Fibroblast of upper back skin (primary cell): ENCODE measurements at places on chromosomes 6 and 20.

DNA sequence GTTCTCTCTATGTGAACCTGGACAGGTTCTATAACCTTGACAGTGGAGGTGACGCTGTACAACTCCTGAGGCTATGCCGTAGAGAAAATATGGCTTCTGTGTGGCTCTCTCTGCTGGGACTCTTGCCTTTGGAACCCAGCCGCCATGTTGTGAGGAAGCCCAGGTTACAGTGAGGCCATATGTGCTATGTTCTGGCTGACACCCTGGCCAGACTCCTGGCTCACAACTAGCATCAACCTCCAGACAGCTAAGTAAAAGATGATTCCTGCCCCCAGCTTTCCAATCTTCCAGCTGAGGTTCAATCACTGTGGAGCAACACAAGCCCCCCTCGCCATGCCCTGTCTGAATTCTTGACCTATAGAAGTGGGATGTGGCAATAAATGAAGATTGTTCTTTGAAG is 57.0 kb downstream of the PPP1R3G start:
- DNase-seq = no peak

- DNase-seq = no peak
Measured at GRCh38 chr20:12860619-12861247, 148.0 kb upstream of the SPTLC3 start.

DNA sequence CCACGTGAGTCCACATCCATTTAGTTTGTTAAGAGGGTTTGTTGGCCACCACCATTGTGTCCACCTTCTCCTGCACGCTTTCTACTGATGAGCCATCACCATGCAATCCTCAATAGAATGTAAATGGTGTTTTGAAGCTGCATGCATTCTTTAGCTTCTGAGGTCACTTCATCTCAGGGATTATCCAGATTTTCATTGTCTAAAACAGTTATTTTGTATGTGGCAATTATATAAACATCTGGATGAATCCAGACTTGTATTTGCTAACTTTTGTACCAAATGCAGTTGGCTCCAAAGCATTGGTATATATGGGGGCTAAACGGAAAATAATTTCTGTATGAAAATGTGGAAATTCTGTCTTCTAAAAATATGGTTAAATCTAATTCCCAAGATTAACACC is 231.2 kb upstream of the ARID1B start:
- DNase-seq = no peak

- DNase-seq = no peak
Measured at GRCh38 chr6:123931928-123932327, 128.3 kb downstream of the NKAIN2 start.

- no peak for DNase-seq
Measured at GRCh38 chr20:1741309-1742048, 83.9 kb upstream of the SIRPG start.

DNA sequence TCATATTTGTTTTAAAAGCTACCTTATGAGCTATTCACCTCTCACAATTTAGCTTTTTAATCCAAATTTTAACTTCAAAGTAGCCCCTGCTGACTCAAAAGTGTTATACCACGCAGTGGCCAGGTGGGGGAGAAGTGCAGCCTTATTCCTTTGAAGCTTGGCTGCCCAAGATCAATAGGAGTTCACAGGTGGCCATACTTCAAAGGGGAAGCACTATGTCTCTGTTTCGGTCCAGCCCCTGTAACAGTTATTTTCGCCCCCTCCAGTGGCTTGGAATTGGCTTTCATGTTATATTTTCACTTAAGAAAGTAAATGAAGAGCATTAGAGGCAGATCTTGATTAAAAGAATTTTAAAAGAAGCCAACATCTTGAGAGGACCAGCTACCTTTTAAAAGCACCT is 608.4 kb downstream of the EPHA7 start:
- peak; percentile 22 for DNase-seq

DNA sequence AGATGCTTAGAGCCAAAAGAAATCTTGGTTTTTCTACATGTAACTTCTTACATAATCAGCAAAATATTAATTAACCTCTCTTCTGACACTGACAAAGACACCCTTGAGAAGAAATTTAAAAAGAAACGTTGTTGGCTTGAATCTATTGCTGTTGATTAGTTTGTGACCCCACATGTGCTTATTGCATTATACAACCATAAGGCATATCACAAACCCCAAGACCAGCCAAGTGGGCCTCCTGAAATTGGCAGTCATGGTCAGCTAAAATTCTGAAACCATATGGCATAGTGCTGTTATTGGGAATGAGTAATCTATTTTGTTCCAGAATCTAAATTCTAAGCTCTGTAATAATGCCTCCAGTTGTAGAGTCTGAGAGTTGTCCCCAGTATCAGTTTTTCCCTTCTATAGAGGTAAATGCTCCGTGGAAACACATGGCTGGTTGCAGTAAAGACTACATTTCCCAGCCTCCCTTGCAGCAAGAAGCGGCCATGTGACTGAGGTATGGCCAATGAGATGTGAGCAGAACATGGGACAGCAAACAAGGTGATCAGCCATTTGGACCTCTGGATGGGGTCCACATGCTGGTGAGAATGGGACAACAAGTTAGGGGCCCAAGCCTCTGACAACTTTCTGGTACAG is 42.3 kb upstream of the PTPN1 start:
- DNase-seq = peak; percentile 31

GRCh38 chr20:10590950-10591671 is 82.7 kb downstream of the JAG1 start:
- no peak for DNase-seq

DNA sequence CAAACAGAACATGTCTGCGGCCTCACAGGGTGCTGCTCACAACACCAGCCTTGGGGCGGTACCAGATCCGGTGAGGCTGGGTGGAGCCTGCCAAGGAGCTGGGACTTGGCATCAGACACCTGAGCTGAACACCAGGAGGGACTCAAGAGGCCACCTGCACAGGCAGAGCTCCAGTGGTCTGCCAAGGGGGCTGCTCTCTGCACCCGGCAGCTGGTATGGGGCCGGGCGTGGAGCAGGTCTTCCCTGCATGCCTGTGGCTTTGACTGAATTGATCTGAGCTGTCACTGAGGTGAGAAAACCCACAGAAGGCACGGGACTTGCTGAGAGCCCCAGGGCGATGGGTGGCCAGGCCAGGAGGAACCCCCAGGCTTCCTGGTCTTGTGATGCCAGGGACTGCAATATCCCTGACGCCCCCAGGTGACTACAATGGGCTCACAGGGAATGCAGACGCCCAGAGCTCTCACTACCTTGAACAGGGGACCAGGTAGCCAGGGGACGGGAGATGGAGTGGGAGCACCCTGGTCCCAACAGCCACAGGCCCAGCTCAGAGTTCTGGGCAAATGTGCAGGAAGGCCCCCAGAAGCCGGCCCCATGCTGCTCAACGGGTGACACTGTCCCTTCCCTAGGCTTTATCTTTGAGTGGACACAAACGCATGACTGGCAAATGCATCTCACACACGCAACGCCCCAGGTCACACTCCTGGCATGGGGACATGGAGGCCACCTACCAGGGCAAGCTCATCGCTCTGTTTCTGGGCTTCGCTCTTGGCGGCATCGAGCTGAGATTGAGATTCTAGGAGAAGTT is 48.2 kb downstream of the DSTN start:
- DNase-seq = no peak

DNA sequence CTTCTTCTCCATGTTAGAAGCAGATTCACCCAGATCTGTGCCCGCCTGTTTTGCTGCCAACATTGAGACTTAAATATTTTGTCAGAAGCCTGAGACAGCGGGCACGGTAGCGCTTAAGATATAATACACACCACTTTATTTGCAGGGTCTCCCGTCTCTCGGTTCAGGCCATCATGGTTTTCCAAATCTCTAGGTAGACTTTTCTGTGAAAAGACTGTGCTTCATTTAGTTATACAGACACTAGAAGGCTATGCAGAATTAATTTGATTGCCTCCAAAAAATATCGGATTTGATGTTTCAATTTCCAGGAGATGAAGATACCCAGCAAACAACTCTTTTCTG is 598 bp downstream of the TBP start:
- DNase-seq = no peak

GRCh38 chr6:111985202-111985731 is 68.6 kb upstream of the CCN6 start:
- DNase-seq = peak; percentile 93

GRCh38 chr6:7296602-7297001 is 16.4 kb downstream of the SSR1 start:
- no peak for DNase-seq

DNA sequence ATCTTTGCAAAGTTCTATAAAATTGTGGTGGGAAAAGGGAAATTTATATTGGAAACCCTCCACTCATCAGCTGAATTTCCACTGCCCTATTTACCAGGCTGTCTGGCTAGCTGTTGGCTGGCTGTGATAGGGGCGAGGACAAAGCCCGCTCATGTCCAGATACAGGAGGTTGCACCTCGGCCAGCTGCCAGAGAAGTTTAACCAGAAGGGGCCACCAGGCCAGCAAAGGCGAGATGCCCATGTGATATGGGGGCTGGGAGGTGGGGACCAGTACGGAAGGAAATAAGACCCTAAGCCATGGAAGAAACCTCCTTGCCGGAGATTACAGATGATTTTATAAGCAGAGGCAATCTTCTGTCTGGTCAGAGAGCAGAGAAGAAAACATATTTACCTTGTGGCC is 143.8 kb downstream of the FNDC1 start:
- no peak for DNase-seq

DNA sequence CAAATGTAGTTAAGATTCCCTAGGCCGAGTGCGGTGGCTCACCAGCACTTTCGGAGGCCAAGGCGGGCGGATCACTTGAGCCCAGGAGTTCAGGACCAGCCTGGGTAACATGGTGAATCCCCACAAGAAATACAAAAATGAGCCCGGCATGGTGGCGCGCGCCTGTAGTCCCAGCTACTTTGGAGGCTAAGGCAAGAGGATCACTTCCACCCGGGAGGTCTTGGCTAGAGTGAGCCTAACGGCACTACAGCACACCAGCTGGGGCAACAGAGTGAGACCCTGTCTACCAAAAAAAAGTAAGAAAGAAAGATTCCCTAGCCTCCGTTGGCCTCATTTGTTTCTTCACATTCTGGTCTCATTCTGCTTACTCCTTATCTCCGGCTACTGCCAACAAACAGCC is 1.2 kb downstream of the ESF1 start:
- no peak for DNase-seq

- DNase-seq = no peak
Measured at GRCh38 chr6:21420146-21420878, 173.2 kb upstream of the SOX4 start.

GRCh38 chr6:149340200-149340599 is 22.7 kb downstream of the TAB2 start:
- DNase-seq = no peak

DNA sequence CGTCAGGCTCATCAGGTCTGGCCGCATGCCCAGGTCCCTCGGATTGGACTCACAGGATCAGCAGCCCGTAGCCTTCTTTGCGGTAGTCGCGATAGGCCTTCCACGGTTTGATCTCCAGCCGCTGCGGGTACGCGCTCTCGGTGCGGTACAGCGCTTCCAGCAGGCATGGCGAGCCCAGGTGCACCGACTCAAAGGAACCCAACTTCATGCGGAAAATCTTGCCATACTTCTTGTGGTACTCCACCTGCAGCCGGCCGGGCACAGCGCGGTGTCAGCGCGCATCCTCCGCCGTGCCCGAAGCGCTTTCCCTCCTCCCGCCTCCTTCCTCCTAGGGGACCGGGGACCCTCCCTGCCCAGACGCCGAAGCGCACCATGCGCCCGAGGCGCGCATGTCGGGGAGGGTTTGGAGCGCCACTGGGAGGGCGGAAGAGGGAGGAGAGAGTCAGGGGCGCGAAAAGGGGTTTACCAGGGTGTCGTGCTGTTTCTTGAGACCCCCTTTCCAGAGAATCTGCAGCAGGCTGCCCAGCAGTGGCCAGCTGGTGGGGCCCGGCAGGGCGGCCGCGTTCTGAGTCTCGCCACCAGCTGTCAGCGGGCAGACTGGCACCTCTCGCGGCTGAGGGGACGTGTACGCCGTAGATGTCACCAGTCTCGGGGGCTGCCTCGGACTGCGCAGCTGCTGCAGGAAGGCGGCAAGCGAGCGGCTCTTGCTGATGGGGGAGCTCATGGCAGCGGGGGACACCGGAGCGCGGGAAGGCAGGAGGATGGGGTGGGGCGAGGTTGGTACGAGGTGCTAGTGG is 732 bp downstream of the CYP24A1 start:
- peak; percentile 24 for DNase-seq

DNA sequence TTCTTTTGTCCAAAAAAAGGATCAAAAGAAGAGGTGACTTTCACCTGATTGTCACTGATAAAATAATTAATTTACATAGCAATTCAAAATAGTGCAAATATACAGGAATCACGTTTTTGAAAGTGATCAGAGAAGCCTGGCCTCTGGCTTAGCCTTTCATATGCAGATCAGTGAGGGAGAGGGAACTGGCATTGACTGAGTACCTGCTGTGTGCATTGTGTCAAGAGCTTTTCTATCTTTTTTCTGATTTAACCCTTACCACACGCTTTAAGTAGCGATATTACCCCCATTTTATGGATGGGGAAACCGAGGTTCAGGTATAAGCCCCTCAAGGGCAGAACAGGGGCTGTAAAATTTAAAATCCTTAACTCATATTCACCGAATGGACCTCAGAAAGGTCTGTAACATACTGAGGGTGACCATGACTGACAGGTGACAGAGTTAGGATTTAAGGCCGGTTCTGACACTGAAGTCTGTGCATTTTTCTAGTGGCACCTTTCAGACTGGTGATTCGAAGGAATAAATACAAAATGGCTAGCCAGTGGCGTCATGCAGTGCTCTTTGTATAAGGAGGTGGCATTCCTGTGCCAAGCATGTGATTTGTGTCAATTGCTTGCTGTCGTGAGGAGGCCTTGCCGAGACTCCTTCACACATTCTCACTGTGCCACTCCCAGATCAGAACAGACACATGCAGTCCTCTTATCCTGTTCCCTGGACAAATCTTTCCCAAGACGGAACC is 310.2 kb downstream of the TSHZ2 start:
- DNase-seq = no peak

GRCh38 chr20:60228255-60228654 is 270.0 kb downstream of the CDH26 start:
- DNase-seq = no peak

GRCh38 chr6:3746119-3746691 is 5.3 kb downstream of the PXDC1 start:
- no peak for DNase-seq

GRCh38 chr6:170025935-170026750 is 264.7 kb downstream of the DLL1 start:
- no peak for DNase-seq

GRCh38 chr6:151172751-151173150 is 67.0 kb upstream of the AKAP12 start:
- DNase-seq = no peak

GRCh38 chr6:150685860-150686259 is 86.2 kb downstream of the PLEKHG1 start:
- no peak for DNase-seq

- no peak for DNase-seq
Measured at GRCh38 chr6:94683409-94683808, 893.9 kb upstream of the MANEA start.

DNA sequence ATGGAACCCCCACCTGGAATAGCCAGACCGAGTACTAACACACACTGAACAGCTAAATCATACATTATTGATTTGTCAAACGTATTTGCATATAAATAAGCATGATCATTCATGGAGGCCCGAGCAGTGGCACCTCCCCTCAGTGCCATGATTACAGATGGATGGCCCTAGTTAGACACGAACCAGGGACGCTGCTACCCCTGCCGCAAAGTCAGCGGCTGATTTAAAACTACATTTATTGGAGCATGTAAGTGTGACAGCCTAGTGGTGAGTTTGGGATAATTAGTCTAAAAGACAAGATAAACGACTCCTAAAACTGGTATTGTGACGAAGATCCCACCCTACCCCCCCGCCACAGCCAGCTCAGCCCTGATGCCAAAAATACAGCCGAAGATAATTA is 159.1 kb upstream of the MAFB start:
- DNase-seq = no peak
